NCI-H510A (cell line): ENCODE measurements at places on chromosomes 1 and 21.

DNA sequence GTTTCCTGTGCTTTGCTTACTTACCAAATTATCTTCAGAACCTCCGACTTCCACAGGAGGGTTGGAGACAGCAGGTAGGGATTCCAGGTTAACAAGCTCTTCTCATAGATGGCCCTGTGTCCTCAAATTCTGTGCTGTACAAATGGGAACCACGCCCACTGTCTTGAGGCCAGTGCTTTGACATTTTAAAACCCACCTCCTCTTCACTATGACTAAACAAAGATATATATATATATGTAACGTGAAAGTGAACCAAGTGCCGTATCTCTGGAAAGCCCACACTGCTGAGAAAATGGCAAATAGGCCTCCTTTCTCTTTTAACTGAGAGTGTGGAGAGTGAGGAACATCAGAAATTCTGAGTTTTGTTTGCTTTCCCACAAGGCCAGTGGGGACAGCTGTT is 99.6 kb downstream of the ZBTB18 start:
- DNase-seq = no peak

- DNase-seq = no peak
Measured at GRCh38 chr1:236492378-236492777, 31.4 kb upstream of the LGALS8 start.

DNA sequence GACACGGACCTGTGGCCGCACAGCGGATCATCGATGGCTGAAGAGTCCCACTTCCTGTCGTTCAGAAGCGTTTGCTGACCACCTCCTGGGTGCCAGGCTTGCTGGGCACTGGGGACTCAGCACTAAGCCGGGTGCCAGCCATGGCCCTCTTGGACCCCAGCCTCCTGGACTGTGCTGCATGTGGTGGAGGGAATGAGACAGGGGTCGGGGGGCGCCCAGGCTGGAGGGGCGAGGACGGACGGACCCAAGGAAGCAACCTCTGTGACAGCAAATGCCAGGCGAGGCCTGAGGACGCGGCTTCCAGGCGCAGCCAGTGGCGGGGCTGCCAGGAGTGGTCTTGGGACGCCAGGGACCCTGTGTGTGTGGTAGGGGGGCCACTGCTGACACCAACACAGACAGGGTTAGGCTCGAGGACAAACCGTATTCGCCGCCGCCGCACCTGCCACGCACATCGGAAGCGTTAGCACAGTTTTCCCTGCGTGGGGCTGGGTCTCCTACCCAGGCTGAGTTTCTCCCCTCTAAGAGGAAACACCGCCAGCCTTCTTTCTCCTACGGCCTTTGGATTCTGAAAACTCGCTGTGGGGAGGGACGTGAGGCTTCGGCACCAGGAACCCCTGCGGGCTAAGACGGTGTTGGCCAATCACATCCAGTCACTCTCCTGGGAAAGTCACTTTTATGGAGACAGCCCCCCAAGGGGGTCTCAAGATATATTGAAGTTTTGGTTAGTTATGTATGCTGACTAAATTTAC is 3.1 kb upstream of the MXRA8 start:
- no peak for DNase-seq

- DNase-seq = no peak
Measured at GRCh38 chr1:18666317-18666920, 35.8 kb downstream of the PAX7 start.

DNA sequence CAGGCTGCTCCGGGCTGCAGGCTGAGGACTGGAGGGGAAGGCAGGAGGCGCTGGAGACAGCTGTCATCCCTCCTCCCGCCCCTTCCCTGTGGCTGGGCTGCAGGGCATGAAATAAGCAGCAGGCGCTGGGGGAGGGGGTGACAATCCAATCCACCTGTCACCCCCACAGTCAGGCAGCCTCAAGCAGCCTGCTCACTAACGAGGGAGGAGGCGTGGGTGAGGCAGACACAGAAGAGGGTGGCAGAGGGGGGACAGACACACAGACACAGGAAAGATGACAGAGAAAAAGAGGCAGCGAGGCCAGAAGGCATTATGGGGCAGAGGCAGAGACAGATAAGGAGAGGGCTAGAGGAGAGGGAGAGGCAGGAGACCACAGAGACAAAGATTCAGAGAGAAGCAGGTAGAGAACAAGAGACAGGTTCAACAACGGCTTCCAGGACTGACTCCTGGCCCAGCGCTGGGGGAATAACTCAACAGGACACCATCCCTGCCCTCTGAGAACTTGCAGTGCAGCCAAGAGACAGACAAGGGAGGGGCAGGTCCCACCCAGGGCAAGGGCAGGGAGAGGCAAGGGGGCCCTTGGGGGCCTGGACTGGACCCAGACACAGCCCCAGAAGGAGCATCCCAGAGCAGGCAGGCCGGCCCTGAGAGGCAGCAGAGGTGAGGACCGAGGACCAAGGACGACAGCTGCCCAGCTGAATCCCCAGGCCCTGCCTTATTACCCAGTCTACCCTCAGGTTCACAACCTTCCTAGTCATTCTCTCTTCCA is 11.2 kb downstream of the MEF2D start:
- DNase-seq = peak; percentile 90

- no peak for DNase-seq
Measured at GRCh38 chr1:208332774-208333126, 88.6 kb upstream of the PLXNA2 start.

DNA sequence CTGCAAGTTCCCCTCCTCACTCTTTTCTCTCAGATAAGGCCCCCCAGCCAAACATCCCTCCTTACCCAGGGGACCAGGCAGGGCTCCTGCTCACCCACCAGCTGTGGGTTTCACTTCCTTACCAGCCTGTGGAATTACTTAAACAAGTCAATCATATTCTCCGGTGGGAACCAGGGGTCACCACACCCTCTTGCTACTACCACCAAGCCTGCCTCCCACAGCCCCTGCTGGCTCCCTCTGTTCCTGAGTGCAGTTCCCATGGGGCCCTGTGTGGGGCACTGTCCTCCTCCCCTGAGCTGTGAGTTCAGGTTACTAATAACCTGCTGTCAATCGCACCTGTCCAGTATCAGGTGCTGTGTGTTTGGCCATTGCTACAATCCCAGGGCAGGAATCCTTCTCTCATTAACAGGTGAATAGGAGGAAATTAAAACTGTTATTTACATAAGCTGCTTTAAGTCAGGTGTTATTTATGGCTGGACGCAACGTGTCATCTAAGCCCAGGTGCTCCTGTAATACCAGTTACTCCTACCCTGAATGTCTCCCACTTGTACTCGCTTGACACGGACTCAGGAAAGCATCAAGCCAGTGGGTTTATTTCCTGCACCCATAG is 53.1 kb upstream of the LBR start:
- peak; percentile 79 for DNase-seq

DNA sequence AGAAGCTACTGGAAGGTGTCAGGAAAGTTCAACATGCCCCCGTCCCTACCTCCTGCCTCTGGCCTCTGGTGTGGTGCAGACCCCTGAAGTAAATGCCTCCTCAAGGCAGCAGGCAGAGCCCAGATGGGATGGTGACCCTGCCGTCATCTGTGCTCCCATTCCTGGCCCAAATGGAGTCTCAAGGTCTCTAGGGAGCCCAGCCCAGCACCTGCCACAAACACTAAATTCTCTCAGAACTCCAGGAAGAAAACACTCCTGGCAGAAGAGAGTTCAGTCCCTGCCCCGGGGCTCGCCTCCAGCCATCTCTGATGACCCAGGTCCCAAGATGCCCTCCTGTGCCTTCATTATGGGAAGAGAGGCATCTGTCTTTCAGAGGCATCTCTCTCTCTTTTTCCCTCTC is 261.6 kb upstream of the TMEM51 start:
- no peak for DNase-seq

GRCh38 chr1:93301131-93301530 is 44.6 kb upstream of the DR1 start:
- DNase-seq = no peak

GRCh38 chr21:32921632-32922230 is 104.0 kb upstream of the OLIG2 start:
- DNase-seq = no peak

DNA sequence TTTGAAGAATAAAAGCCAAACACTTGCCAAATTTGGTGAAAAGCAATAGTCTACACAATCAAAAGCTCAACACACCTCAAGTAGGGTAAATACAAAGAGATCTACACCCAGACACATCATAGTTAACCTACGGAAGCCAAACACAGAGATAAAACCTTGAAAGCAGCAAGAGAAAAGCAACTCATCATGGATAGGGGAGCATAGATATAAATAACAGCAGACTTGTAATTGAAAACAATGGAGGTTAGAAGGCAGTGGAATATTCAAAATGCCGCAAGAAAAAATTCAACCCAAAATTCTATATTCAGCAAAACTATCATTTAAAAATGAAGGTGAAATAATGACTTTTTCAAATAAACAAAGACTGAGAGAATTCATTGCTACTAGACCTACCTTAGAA is 105.1 kb downstream of the ITSN1 start:
- no peak for DNase-seq

- no peak for DNase-seq
Measured at GRCh38 chr1:238779716-238780115, 606.7 kb upstream of the CHRM3 start.

- DNase-seq = no peak
Measured at GRCh38 chr1:81296601-81297000, 504.1 kb upstream of the ADGRL2 start.

DNA sequence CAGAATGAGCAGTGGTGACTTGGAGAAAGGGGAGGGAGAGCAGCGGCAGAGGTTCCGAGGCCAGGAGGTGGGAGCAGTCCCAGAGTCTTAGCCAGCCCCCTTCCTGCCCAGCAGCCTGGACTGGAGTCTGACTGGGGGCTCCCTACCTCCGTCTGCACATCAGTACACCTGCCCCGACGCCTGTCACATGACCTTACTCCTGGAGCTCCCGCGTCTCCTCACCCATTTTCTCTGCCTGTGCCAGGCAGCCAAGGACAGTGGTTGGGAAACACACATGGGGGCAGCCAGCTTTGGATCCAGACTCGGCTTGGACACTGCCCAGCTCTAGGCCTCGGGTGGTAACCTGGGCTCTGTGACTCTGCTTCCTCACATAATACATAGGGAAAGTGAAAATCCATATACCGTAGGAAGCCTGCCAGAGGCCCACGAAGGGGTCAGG is 16.9 kb downstream of the ACTRT2 start:
- no peak for DNase-seq

DNA sequence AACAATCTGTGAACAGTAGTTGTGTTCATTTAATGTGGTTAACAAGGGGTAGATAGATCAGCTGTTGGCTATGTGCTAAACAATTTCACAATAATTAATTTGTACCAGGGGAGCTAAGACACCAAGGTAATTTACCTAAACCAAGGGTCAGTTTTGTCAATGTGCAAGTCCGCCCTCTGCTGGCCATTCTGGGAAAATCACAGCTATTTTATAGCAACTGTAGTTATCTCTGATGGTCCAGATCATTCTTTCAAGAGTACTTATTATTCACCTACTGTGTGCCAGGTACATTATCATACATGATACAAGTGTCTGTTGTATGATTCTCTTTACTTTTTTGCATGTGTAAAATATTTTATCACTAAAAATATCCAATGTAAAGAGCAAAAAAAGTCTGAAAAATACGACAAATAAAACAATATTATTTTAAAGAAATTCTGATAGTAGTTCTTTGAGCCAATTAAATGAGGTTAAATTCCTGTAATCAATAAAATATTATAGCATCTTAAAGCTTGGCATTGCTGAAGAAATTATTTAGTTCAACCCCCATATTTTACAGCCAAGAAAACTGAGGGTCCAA is 312.3 kb upstream of the FAM78B start:
- DNase-seq = no peak

- DNase-seq = peak; percentile 66
Measured at GRCh38 chr1:115807723-115808122, 33.2 kb downstream of the NHLH2 start.

- no peak for DNase-seq
Measured at GRCh38 chr1:240189386-240189989, 97.8 kb downstream of the FMN2 start.

GRCh38 chr1:24294716-24295371 is 24.3 kb upstream of the GRHL3 start:
- DNase-seq = no peak

DNA sequence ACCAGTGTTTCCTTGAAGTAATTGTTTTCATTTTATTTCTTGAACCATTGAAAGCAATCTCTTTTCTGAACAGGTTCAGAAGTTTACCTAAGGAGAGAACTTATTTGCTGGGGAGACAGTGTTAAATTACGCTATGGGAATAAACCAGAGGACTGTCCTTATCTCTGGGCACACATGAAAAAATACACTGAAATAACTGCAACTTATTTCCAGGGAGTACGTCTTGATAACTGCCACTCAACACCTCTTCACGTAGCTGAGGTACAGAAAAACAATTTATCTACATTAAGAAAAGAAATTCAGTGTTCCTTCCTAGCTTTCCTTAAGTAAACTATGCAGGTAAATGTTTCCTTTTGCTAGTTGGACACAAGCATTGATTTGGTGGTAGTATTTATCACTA is 27.4 kb downstream of the AGL start:
- DNase-seq = no peak

- no peak for DNase-seq
Measured at GRCh38 chr1:74908797-74909196, 175.8 kb downstream of the TYW3 start.
